ENCODE measurements at places on chromosomes 1 and 21.

DNA sequence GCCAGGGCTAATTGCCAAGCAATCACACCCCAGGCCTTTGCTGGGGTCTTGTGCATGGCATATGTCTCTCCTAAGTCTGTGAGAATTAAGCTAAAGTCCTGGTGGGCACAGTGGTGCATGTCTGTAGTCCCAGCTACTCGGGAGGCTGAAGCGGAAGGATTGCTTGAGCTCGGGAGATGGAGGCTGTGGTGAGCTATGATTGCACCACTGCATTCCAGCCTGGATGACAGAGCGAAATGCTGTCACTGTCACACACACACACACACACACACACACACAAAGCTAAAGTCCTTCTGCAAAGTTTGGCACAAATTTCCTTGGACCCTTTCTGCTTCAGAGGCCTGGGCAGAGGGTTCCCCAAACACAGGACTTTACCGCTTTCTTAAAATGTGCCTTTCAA is 31.3 kb upstream of the DNAJC11 start:
- no peak for DNase-seq

DNA sequence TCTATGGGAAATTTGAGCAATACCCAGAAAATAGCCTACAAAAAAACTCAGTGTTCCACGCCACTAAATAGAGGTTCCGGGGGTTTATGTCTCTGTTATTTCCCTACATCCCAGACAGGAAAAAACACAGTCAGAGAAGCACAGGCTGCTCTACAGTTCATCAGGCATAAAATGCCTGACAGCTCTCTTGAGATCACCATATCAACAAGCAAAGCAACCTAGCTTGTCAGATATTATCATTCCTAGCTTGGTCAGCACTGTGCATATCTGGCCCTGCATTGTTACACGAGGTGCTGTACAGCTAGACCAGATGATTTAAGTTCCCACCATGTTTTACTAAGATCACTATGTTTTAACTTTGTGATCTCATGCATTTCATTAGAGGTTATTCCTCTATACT is 172.6 kb downstream of the PTPRC start:
- DNase-seq: no peak

- no peak for DNase-seq
Observed at GRCh38 chr1:18581420-18581880, 49.2 kb upstream of the PAX7 start.

- DNase-seq: no peak
Observed at GRCh38 chr1:209625791-209626285, 26.4 kb downstream of the LAMB3 start.

DNA sequence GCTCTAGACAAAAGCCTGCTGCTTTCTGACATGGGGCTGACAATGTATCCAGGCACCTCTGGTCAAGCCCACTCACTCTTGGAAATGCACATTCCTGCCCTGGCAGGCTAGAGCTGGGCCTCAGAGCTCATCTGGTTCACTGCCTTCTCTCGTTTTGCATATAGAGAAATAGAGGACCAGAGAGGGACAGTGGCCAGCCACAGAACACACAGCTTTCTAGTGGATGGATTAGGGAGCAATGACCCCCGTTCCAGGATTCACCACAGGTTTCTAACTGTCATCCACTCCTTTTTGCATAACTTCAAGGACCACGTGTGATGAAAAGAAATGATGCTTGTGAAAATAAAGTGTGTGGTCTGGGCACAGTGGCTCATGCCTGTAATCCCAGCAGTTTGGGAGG is 129.6 kb upstream of the IGSF21 start:
- DNase-seq: no peak

GRCh38 chr1:61266738-61267137 is 184.4 kb downstream of the NFIA start:
- DNase-seq: no peak

GRCh38 chr1:65792669-65793358 is at the start of gene PDE4B:
Gene PDE4B (plus strand): TSS chr1:65792895.
- no peak for DNase-seq

- no peak for DNase-seq
Observed at GRCh38 chr1:18283601-18284385, 176.2 kb downstream of the IGSF21 start.

DNA sequence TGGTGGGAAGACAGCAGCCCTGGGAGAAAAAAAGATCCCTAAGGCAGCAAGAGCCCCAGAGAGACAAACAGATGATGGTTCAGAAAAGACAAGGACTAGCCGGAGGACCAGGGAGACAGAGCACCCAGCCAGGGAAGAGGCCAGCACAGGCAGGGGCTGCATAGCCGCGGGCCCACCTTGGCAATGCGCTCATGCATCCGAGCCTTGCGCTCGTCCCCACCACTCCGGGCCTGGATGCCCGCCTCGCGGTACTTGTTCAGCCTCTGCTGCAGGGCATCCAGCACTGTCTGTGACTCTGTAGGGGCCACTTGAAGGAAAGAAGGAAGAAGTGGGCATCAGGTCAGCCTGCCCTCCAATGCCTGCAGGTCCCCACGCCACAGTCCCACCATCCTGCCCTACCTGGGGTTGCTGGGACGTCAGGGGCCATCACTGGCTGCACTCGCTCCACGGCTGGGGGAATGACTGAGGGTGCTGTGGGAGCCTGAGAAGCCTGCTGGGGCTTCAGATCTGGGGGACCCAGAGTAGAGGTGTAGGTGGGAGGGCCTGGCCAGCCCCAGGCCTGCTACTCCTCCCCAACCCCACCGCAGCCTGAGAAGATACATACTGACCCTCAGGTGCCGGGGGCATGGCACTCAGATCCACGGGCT is 7.0 kb downstream of the CC2D1B start:
- no peak for DNase-seq

- no peak for DNase-seq
Observed at GRCh38 chr1:68320349-68320748, 88.0 kb upstream of the WLS start.

GRCh38 chr1:113886417-113887401 is 672 bp downstream of the BCL2L15 start:
- no peak for DNase-seq

DNA sequence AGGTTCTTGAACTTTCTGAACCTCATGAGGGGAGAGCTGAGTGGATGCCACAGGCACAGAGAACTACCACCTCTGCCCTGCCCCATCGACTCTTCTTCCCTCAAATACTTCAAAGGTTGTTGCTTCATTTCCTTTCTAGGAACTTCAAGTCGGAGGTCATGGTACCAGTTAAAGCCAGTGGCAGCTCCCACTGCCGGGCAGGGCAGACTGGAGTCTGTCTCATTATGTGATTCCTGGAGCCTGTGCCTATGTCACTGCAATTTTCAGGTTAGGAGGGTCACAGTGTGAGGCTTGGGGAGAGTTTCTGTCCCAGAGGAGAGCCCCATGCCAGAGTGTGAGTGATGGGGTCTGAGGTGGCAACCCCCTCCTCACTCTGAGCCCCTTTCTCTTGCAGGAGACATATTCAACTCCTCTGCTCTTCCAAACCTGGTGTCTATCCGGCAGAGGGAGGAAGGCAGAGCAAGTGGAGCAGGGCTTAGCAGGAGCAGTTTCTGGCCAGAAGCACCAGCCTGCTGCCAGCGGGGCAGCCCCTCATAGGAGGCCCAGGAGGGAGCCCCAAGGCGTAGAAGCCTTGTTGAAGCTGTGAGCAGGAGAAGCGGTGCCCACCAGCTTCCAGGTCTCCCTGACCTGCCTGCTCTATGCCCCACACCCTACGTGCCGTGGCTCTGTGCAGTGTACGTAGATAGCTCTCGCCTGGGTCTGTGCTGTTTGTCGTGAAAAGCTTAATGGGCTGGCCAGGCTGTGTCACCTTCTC is 29.3 kb downstream of the CAMK1G start:
- no peak for DNase-seq

DNA sequence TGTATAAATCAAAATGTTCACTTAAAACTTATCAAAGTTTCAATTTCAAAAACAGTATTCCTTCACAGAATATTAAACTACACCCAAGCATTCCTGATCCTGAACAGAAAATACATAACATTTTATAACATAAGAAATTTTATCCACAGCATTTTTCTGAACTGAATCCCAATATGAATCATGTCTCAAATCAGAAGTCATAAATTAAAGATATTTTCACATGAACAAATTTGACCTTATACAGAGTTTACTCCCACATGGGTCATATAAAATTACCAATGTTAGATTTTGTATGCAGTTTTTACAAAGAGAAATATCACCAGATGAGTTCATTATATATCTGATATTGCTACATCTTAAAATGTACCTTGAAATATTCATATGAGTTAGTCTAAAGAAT is 48.6 kb upstream of the ASPM start:
- DNase-seq: no peak

DNA sequence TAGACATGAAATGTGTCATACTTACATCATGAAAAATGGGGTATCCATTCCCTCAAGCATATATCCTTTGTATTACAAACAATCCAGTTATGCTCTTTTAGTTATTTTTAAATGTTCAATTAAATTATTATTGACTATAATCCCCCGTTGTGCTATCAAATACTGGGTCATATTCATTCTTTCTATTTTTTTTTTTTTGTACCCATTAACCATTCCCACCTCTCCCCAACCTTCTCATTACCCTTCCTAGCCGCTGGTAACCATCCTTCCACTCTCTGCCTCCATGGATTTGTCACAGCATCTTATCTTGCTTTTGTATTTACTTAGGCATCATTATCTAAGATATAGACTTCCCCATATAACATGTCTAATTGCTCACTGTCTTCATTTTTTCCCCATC is 15.8 kb downstream of the ATG4C start:
- no peak for DNase-seq

GRCh38 chr1:108512239-108513043 is 47.5 kb upstream of the EEIG2 start:
- no peak for DNase-seq

GRCh38 chr1:8911416-8912309 is 33.2 kb upstream of the ENO1 start:
- no peak for DNase-seq

- DNase-seq: no peak
Observed at GRCh38 chr1:209886219-209886536, 51.8 kb upstream of the SYT14 start.

- no peak for DNase-seq
Observed at GRCh38 chr1:219257751-219258150, 84.1 kb downstream of the LYPLAL1 start.

- no peak for DNase-seq
Observed at GRCh38 chr21:14814991-14815390, 249.8 kb downstream of the NRIP1 start.

DNA sequence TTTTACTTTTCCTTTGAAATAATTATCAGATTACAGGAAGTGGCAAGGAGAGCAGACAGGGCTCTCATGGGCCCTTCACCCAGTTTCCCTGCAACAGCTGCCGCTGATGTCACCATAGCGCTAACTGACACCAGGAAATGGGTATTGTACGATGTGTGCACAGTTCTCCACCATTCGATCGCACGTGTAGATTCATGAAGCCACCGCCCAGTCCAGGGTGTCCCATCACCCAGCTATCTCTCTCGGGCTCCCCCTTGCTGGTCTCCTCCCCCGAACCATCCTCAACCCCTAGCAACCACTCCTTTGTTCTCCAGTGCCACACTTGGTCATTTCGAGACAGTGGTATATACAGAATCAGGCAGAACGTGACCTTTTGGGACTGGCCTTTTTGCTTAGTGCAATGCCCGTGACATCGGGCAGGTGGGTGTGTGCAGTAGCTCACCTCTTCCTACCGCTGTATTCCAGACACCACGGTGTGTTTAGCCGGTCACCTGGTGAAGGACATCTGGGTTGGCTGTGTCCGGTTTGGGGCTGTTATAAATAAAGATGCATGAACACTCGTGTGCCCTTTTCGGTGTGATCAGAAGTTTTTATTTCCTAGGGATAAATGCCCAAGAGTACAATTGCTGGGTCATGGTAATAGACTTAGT is 118.4 kb downstream of the CRYAA start:
- no peak for DNase-seq

- DNase-seq: no peak
Observed at GRCh38 chr1:96825231-96825630, 103.6 kb downstream of the PTBP2 start.

- DNase-seq: no peak
Observed at GRCh38 chr1:19083081-19083480, 126.6 kb upstream of the IFFO2 start.

GRCh38 chr1:36771660-36772284 is 262.5 kb downstream of the GRIK3 start:
- no peak for DNase-seq

DNA sequence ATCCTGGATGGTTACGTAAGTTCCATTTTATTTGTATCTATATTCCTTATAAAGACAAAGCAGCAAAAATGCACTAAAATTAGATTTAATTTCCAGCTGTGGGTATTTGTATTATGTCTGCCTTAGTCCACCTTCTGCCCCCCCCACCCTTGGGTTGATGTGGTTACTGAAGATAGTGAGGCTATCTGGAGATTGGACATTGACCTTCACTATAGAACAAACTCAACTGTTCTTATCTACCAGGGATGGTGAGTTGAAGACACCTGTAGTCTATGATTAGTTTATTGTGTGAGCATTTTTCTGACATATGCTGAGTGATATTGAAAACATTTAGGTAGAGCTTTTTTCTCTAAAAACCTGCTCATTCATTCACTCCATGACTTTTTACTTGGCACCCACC is 122.2 kb downstream of the NFIA start:
- no peak for DNase-seq

- no peak for DNase-seq
Observed at GRCh38 chr1:214518361-214518760, 33.0 kb downstream of the PTPN14 start.

- no peak for DNase-seq
Observed at GRCh38 chr1:39131940-39132339, 72.6 kb upstream of the MACF1 start.

DNA sequence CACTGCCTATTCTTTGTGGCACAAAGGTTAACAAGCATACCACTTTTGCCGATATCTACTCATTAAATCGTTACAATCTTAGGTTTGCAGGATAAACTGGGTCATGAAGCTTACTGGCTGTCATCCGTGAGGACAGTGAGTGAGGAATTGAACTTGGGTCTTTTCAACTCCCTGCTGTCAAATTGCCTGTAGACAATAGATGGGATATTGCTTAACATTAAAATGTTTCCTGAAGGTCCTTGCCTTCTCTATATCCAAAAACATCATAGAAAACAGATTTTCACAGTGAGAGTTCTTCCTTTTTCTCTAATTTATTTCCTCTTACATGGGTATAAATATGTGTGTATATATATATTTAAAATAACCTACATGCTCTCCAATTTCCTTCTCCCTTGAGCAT is 257.8 kb downstream of the LMO4 start:
- DNase-seq: no peak

- DNase-seq: no peak
Observed at GRCh38 chr1:204782118-204782700, 88.5 kb upstream of the NFASC start.

All from stimulated activated CD8-positive, alpha-beta memory T cell treated with anti-CD3 and anti-CD28 coated beads, Interleukin-12 subunit alpha, Interleukin-12 subunit beta, amount 100 ng/mL, for 1 hour (primary cell).